HFFc6 (cell line): ENCODE measurements at places on chromosomes 6 and 20. TPM values are rescaled to one million over a fixed set of nuclear protein-coding genes. Genes with fewer than 3 reads are reported as not detected.
A peak's percentile ranks its signal among the peaks of the same experiment; 100 is the strongest.

Gene TMX4
- 42.8 to 51.9 TPM (median 43.7 TPM) in 3 replicates for total RNA-seq

Gene ENPP1
- 30.1 and 33.3 TPM in 2 replicates for total RNA-seq

Gene RCAN2
- total RNA-seq, result 0.28 to 1.0 TPM in 2 of 3 replicates, not detected in the other

Gene BTN2A1
- total RNA-seq, result 30.4 to 35.4 TPM (median 30.8 TPM) in 3 replicates

DNA sequence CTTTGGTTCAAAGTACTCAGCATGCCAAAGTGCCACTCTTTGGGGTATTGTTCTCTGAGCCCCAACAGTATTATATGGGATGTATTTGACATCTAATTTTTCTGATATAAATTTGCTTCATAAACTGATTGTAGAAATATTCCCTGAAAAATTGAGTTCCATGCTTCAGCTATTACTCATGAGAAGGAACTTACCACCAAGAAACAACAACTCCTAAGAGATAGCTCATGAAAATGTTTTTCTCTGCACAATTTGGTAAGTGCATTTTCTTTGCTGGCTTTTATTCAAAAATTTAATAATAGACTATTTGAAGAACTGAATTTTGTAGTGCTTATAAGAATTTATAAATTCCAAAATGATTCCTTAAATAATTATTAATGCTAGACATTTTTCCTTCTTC is 12.8 kb upstream of the TPD52L1 start:
- DNase-seq, result peak; percentile 49
- H3K4me3 ChIP-seq, result no peak overlapping the region
- peak overlapping the region; percentile 71 for H3K27ac ChIP-seq
- H3K27me3 ChIP-seq, result no peaks in the 10 kb centered on the region; the same call in none of the 2 replicates

DNA sequence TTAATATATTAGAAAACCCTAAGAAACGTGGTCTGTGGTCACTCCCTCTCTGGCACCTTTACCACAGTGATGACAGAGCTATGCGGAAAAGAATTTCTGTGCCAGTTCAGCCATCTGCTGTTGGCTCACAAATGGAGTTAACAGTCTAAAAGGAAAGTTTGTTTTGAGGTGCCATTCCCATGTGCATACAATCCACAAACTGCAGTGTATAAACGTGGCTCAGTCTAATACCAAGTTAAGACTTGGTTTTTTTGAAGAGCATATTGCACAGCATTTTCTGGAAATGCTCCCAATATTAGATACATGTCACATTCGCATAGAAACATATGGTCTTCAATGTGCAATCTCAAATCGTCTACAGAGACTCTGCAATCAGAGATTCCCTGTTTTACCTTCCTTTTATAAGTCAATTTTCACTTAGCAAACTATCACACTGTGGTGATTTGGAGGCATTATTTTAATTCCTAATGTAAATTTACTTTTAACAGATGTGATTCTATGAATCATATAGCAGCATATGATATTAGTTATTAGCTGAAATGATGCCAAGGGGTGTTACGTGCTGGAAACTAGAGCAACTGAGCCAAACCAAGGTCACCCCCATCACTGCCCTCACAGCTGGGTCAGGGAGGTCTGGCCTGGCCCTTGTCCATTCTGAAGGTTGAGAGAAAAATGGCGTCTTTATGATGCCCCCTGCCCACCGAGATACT is 383.5 kb downstream of the PRKN start:
- H3K27ac ChIP-seq, result no peak overlapping the region
- H3K4me3 ChIP-seq, result no peak overlapping the region
- no peak for DNase-seq
- H3K4me1 ChIP-seq, result no peaks in the 10 kb centered on the region

DNA sequence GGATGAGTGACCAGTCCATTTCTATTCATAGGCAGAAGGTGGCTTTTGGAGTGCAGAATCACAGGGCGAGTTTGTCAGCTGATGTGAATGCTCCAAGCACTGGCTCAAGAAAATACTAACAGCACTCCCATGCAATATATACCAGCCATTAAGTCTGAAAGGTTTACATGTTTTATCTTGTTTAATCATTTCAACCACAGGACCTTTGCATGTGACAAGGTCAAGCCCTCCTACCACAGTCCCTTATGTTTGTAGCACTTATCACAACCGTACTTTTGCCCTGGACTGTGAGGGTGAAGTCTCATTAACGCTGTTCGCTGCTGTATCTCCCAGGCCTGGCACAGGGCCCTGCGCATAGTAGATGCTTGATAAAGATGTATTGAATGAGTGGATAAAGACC is 99.3 kb upstream of the PMEPA1 start:
- H3K27ac ChIP-seq, result no peak overlapping the region
- DNase-seq, result no peak
- H3K4me3 ChIP-seq, result no peak overlapping the region
- H3K27me3 ChIP-seq, result peaks cover 45% of the 10 kb centered on the region

- peak overlapping the region; percentile 58; the same call in 1 of the 2 replicates for H3K4me3 ChIP-seq
- H3K4me1 ChIP-seq, result peaks cover 31% of the 10 kb centered on the region
- H3K27me3 ChIP-seq, result no peaks in the 10 kb centered on the region; the same call in 1 of the 2 replicates
- H3K27ac ChIP-seq, result peak overlapping the region; percentile 86
- DNase-seq, result peak; percentile 52
Observed at GRCh38 chr6:127299522-127300240, 33.0 kb downstream of the RNF146 start.

DNA sequence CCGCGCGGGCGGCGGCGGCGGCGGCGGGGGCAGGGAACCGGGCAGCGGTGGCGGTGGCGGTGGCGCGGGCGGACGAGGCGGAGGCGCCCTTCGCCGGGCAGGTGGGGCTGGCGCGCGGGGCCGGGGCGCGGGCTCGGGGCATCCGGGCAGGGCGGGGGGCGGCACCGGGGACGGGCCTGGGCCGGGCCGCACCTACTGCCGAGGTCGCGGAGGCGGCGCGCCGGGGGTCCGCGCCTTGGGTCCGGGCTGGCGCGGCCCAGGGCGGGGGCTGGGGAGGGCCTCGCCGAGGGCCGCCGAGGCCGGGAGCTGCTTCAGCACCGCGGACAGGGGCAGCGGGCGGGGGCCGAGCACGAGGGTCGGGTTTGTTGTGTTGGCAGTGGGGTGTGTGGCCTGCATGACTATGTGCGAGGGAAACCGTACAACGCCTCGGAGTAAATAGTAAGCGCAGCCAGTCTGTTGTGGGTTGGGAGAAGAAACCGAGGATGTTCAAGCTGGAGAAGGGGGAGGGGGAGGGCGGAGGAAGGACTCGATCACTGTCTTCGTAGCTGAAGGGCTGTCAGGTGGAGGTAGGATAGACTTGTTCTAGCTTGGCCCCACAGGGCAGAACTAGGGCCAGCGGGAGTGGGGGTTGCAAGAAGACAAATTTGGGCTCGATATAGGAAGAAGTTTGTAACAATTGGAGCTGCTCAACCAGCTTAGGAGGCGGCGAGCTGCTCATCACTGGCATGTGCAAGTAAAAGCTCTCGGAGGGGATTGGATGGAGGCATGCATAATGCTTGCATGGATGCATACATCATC is 593 bp downstream of the MMP24 start:
- H3K4me1 ChIP-seq, result peaks cover 9% of the 10 kb centered on the region

- H3K4me3 ChIP-seq, result peak overlapping the region; percentile 100
- H3K4me1 ChIP-seq, result peaks cover 68% of the 10 kb centered on the region
- peaks cover 41% of the 10 kb centered on the region for H3K36me3 ChIP-seq
- no peaks in the 10 kb centered on the region; the same call in 1 of the 2 replicates for H3K27me3 ChIP-seq
- peak overlapping the region; percentile 43; the same call in 1 of the 2 replicates for H3K27ac ChIP-seq
- no peak for DNase-seq
Observed at GRCh38 chr6:83193747-83194566, 800 bp downstream of the RWDD2A start.

GRCh38 chr6:6148192-6148815 is 141.6 kb upstream of the NRN1 start:
- no peak for DNase-seq
- peaks cover 5% of the 10 kb centered on the region; the same call in 1 of the 2 replicates for H3K36me3 ChIP-seq
- H3K4me3 ChIP-seq, result no peak overlapping the region
- H3K4me1 ChIP-seq, result no peaks in the 10 kb centered on the region
- H3K27me3 ChIP-seq, result no peaks in the 10 kb centered on the region

DNA sequence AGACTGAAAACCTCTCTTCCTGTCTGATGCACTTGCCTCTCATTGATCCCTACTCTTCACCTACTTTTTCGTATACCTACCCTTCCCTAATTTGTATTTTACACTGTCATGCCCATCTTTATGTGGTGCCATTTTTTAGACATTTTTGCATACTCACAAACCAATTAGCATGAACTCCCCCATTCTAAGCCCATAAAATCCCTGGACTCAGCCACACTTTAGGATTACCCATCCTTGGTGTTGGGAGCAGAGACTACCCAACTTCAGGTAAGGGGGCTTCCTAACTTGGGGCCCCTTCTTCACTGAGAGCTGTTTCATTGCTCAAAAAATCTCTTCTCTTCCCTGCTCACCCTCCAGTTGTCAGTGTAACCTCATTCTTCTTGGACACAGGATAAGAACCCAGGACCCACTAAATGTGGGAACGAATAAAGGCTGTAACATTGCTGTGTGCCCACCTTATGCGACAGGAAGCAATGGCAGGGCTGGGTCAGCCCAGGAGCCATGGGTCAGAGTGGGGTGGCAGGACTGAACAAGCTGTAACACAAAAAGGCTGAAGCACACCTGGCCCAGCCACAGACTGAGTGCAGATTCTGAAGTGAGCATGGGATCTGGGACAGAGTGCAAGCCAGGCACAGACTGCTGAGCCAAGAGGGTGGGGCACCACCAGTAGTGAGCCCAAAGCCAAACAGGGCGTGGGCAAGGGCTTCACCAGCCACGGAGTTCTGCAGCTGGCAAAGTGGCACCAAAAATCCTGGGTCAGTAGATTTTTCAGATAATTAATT is 789.1 kb upstream of the HS3ST5 start:
- H3K27me3 ChIP-seq, result no peaks in the 10 kb centered on the region
- DNase-seq, result no peak
- no peaks in the 10 kb centered on the region for H3K36me3 ChIP-seq
- H3K27ac ChIP-seq, result no peak overlapping the region

DNA sequence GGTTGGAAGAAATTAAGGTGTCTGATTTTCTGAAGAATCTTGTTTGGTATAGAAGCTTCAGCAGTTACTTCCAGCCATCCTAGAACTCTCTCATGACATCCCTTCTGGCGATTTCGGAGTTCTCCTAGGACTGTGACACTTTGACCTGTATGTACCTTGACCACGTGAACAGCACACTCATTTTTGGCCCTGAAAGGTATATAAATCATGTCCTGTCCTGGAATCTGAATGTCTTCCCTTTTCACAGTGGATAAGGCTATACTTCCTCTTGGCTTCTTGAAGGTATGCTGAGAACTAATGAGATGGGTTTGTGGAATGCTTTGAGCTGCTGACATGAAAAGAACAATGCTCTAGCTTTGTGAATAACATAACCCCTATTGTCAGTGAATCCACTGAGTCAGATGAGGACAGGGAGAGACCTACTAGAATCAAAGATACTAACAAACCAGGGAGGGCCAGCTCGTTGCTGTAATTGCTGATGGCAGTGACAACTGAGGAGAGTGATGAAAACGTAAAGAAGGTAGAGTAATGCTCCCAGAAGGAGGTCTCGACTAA is 6.0 kb upstream of the ZDHHC14 start:
- H3K4me3 ChIP-seq, result no peak overlapping the region
- no peak overlapping the region for H3K27ac ChIP-seq
- H3K36me3 ChIP-seq, result no peaks in the 10 kb centered on the region
- peaks cover 13% of the 10 kb centered on the region for H3K4me1 ChIP-seq
- no peak for DNase-seq

GRCh38 chr20:17138237-17138636 is 88.6 kb upstream of the PCSK2 start:
- no peaks in the 10 kb centered on the region for H3K36me3 ChIP-seq
- DNase-seq, result no peak
- H3K27ac ChIP-seq, result no peak overlapping the region
- no peaks in the 10 kb centered on the region for H3K27me3 ChIP-seq

GRCh38 chr6:155078331-155078745 is 83.2 kb downstream of the TIAM2 start:
- DNase-seq, result no peak
- peaks cover 9% of the 10 kb centered on the region for H3K36me3 ChIP-seq
- H3K27me3 ChIP-seq, result no peaks in the 10 kb centered on the region

- H3K27ac ChIP-seq, result no peak overlapping the region
- peaks cover 3% of the 10 kb centered on the region; the same call in 1 of the 2 replicates for H3K27me3 ChIP-seq
- no peaks in the 10 kb centered on the region for H3K36me3 ChIP-seq
- H3K4me1 ChIP-seq, result peaks cover 1% of the 10 kb centered on the region; the same call in 1 of the 2 replicates
Observed at GRCh38 chr6:1560281-1561058, 49.2 kb upstream of the FOXC1 start.

DNA sequence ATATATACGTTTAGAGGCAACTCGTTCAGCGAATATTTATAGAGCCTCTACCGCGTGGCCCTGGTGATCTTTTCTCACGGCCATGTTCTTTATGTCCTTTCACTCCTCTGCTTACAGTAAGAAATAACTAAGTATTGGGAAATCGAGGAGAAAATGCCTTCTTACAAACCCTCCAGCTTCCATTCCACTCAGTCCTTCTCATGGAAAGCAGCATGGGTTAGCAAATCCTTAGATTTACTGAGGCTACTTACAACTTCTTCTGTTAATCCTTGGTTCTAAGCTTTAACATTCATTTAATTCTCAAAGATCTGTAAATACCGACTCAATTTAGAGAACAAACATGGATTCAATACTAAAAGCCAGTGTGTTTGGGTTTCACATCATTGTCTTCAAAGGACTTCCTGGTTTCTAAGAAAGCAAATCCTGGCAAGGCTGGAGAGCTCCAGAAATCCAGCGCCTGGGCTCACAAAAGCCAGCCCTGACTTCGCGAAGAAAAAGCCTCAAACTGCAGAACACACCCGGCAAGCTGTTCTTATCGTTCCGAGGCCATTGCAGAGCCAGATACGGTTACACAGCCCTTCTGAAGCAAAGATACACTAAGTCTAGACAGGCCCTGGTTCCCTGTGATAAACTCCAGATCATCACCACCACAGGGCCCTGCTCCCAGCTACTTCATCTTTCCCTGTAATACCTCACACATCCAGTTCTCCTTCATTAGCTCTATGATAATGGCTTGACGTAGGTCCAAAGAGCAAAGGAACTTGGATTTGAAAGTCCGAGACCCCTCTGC is 19.2 kb downstream of the AGPAT4 start:
- no peaks in the 10 kb centered on the region for H3K36me3 ChIP-seq
- H3K27ac ChIP-seq, result no peak overlapping the region
- H3K27me3 ChIP-seq, result peaks cover 3% of the 10 kb centered on the region
- DNase-seq, result no peak
- H3K4me3 ChIP-seq, result no peak overlapping the region

DNA sequence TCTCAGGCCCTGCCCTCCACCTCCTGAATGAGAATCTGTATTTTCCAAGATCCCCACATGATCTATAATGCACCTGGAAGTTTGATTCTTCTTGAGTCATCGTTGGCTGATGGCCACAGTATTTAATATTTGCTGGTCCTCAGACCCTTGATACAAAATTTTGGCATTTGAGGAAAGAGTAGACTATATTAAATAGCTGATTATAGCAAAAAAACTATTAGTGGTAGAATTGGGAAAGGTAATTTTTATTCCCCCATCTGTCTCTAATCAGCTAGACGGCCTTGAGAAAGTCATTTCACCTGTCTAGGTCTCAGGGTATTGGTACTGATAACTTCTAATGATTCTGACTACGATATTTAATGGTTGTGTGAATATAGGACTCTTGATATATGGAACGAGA is 176.8 kb downstream of the BMP2 start:
- no peak overlapping the region for H3K27ac ChIP-seq
- no peaks in the 10 kb centered on the region for H3K36me3 ChIP-seq
- no peaks in the 10 kb centered on the region for H3K27me3 ChIP-seq
- DNase-seq, result no peak
- no peak overlapping the region for H3K4me3 ChIP-seq

GRCh38 chr6:100457311-100457990 is 7.3 kb downstream of the SIM1 start:
- H3K4me1 ChIP-seq, result peaks cover 50% of the 10 kb centered on the region
- DNase-seq, result no peak
- peak overlapping the region; percentile 96 for H3K4me3 ChIP-seq
- peak overlapping the region; percentile 94 for H3K27ac ChIP-seq
